ENCODE measurements at places on chromosomes 11 and 22. TPM values are rescaled to one million over a fixed set of nuclear protein-coding genes. Genes with fewer than 3 reads are reported as not detected.

DSCAML1 gene
- polyA plus RNA-seq = 0.28 TPM

P2RX3 gene
- 0.23 TPM for polyA plus RNA-seq

DNA sequence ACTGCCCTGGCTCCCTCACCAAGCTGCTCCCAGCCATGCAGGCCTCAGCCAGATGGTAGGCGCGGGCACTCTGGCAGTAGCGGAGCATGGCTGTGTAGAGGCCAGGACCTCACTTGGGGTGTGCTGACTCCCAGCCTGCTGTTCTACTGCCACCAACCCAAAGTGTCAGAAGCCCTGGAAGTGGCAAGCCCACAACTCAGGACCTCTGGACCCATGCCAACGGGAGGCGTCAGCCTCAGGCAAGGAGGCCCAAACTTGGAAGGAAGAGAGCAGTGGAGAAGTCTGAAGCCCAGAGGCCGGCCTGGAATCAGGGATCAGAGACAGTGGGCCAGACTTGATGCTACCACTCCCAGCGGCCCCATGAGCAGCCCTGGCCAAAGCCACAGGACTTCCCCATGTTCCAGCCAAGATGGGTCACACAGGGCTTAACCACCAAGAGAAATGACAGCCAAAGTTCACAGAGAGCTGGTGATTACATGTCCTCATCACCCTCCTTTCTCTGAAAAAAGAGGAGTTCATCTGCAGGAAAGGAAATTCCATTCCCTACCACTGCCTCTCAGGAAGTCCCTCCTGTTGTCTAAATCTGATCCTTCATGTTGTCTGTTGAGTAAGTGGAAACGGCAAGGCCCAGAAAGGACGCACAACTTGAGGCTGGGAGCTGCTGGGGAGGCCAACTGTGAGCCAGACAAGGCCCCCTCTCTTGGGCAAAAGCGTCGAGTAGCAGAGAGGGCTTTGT lies 4.4 kb downstream of the ARRB1 start:
- H3K4me3 ChIP-seq = no peak overlapping the region
- H3K4me1 ChIP-seq = peaks cover 46% of the 10 kb centered on the region
- H3K36me3 ChIP-seq = no peaks in the 10 kb centered on the region
- no peak for DNase-seq

GRCh38 chr11:65646288-65646957 lies 8.5 kb downstream of the SIPA1 start:
- H3K4me3 ChIP-seq = peak overlapping the region; percentile 79
- peaks cover 31% of the 10 kb centered on the region for H3K4me1 ChIP-seq
- no peaks in the 10 kb centered on the region for H3K36me3 ChIP-seq
- no peaks in the 10 kb centered on the region for H3K27me3 ChIP-seq

- peak overlapping the region; percentile 55 for H3K27ac ChIP-seq
- H3K4me3 ChIP-seq = no peak overlapping the region
- 0 out of 2 replicates have a peak, but pooled peaks cover 7% of the 10 kb centered on the region for H3K36me3 ChIP-seq
- no peaks in the 10 kb centered on the region for H3K4me1 ChIP-seq
These were observed 31.2 kb downstream of the ARHGAP8 start for GRCh38 chr22:44783581-44783980.

GRCh38 chr11:87422566-87422965 lies 384.8 kb downstream of the TMEM135 start:
- no peaks in the 10 kb centered on the region for H3K36me3 ChIP-seq
- H3K27ac ChIP-seq = no peak overlapping the region
- no peaks in the 10 kb centered on the region for H3K27me3 ChIP-seq
- no peak for DNase-seq
- H3K4me3 ChIP-seq = no peak overlapping the region

Data from GM23338 (cell line).